Osteoblast (primary cell): ENCODE measurements at places on chromosomes 4 and X. TPM values are rescaled to one million over a fixed set of nuclear protein-coding genes. Genes with fewer than 3 reads are reported as not detected.

DNA sequence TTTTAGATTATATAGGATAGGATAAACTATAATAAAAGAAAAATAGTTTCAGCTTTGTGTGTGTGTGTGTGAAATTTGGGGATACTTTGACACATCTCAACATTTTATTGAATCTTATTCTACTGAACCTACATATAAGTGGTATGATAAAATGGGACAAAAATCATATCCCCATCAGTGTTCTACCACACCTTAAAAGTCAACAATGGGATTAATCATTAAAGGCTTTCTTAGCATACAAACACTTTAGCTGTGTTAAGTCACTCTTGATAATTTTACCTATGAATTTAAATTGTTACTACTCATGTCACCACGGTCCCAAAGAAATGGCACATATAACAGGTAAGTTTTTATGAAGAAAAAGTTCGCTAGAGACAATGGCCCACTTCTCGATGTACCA, 37.7 kb upstream of the LRBA start:
- DNase-seq: no peak

- no peak for DNase-seq
Measured at GRCh38 chrX:111348429-111348828, 63.6 kb downstream of the DCX start.

Gene DCUN1D4
- 58.6 and 60.4 TPM in 2 replicates for total RNA-seq

DNA sequence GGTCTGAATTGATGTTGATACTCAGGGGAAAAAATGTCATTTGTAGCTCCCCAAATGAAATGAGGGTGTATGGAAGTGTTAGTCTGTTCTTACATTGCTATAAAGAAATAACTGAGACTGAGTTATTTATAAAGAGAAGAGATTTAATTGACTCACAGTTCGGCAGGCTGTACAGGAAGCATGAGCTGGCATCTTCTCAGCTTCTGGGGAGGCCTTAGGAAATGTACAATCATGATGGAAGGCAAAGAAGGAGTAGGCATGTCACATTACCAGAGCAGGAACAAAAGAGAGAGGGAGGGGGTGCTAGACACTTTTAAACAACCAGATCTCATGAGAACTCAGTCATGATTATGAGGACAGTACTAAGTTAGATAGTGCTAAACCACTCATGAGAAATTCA, 1199.9 kb upstream of the DIAPH2 start:
- no peak for DNase-seq

Gene HPGDS
- total RNA-seq: not detected in 2 replicates

DNA sequence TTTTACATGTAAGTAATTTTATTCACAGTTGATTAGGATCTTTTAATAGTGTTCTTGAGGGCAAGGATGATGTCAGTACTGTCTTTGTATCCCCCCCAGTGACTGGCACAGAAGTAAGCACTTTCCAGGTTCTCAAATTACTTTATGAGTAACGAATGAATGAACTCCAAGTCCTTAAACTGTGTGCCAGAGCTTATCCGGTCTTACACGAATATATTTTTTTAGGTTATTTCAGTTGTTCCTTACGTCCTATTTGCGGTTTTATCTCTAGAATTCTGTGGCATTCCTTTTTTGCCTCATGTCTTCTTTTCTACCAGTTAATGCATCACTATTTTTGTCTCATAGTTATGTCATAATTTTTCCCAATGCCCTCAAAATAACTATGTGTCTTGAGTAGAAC, 106.9 kb upstream of the MID1IP1 start:
- no peak for DNase-seq

DNA sequence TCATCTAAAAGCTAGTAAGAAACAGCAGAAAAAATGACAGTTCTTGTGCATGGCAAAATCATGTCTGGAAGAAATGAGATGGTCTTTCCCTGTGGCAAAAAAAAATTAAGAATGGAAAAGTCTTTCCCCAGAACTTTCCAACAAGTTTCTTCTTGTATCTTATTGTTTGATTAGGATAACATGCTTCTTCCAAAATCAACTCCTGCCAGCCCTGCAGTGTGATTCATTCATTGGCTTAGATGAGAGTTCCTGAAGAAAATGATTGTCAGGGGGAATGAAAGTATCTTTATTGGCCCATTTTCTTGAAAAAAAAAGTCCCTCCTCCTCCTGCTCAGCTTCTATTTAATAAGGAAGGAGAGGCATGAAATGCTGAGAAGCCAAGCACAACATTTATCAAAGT, 407.7 kb downstream of the ARAP2 start:
- no peak for DNase-seq
